ENCODE measurements at places on chromosomes 5 and 9. TPM values are rescaled to one million over a fixed set of nuclear protein-coding genes. Genes with fewer than 3 reads are reported as not detected.

Gene OR13C9
- not detected for total RNA-seq

DNA sequence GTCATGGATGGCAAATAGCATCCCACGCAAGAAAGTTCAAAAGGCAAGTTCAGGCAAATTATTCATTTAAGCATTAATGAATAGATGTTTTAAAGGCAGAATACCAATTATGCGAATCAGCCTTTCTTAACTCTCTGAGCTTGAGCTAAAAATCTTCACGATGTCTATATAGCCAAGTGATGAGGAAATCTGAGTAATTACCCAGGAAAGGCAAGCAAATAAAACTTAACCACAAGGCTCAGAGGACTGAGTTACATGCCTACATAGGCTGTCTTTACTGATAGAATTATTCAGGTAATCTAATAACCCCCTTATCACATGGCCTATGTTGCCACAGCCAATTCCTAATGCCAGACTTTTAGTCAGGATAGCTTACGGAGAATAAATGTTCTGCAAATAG lies 120.8 kb upstream of the MTAP start:
- DNase-seq, result no peak

DNA sequence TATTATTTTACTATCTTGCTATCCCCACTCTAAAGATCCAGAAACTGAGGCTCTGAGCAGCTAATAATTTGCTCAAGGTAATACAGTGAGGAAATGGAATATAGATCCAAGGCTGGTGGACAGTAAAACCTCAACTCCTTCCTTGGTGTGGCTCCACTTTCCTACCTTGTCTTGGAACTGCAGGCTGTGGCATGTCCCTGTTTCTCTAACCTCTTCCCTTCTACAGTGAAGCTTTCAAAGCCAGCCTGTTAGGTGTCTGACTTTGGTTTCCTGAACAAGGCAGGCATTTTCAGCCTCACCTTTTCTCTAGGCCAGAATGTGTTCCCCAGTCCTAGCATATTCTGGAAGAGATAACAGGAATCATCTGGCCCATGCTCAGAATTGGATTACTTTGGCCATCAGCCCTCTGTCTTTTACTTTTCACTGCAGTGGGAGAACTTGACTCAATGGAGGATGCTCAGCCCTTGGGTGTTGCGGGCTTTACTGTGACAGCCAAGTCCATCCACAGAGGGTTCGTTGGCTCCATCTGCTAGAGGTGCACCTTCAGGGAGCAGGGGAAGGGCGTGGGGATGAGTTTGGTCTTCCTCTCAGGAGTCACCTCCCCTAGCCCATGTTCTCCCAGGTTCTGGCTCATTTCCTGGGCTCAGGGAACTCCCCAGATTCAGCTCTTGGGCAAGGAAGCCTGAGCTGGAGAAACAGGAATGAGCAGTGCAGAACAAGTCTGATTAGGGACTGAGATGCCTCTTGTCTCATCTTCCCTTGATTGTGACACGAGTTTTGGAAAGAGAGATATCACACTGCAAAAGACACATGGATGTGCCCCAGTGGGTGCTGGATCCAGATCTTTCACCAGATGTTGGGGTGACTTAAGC lies 1.1 kb downstream of the NIPAL4 start:
- no peak for DNase-seq

DNA sequence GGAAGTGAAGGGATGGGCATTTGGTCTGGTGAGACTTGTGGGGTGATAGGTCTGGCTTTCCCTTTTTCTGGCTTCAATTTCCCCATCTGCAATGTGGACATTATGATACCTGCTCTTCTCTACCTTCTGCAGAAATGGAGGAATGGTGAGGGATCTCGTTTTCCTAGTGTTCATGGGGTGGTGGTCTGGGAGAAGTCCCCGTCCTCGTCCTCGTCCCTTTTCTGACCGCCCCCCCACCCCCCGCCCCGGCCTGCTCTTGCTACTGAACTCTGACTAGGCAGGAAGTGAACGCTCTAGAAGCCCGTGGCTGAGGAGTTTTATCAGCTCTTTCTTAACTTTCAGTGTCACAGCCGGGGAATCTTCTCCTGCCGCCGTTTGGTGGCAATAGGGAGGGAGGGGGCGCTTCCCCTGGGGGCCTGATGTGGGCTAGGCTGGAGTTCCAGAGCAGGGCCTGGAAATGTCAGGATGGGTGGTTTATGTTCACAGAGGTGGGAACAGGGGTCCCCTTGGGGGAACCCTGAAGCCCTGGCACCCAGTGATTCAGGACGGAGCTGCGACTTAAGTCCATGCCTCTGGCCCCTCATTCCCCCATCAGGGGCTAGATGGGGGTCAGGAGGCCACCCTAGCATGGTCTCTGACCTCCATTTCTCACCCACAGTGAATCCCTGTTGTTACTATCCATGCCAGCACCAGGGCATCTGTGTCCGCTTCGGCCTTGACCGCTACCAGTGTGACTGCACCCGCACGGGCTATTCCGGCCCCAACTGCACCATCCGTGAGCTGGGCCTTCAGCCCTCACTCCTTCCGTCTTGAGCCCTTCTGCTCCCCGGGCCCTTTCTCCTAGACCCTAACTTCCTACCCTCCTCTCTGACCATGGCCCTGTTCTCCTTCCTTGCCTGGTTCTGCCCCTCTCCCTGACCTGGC lies 6.7 kb downstream of the PTGS1 start:
- no peak for DNase-seq
